Cerebellum (tissue), 4 donors: ENCODE measurements at places on chromosomes 1 and 21. TPM values are rescaled to one million over a fixed set of nuclear protein-coding genes. Genes with fewer than 3 reads are reported as not detected.

Gene ATF3
- total RNA-seq = 1.5 TPM

Gene TLR5
- total RNA-seq = 3.3 TPM

Gene PAQR6
- 7.7 TPM for total RNA-seq

Gene C1orf198
- total RNA-seq = 18.4 TPM

Gene KIAA0040
- total RNA-seq = 1.00 TPM

Gene FAM72D
- 1.4 TPM for total RNA-seq

Gene C1orf167
- total RNA-seq = not detected

Gene SLC35F3
- total RNA-seq = 11.9 TPM

Gene PRAMEF10
- not detected for total RNA-seq

Gene NTRK1
- total RNA-seq = 1.6 TPM

Gene MMEL1
- total RNA-seq = 1.3 TPM

Gene C1orf185
- not detected for total RNA-seq

Gene CATSPERE
- 1.5 TPM for total RNA-seq

Gene GPR52
- total RNA-seq = 7.3 TPM

Gene TTC39A
- 7.0 TPM for total RNA-seq

Gene OR2T33
- 0.64 TPM for total RNA-seq

Gene GPR61
- total RNA-seq = 10.9 TPM

Gene GFI1
- not detected for total RNA-seq

Gene TFF3
- not detected for total RNA-seq

Gene RNU1-1
- total RNA-seq = 40,842 TPM

Gene LRRC8C
- total RNA-seq = 5.5 TPM

Gene LEFTY1
- not detected for total RNA-seq

Gene LEMD1
- 6.1 TPM for total RNA-seq

Gene VCAM1
- total RNA-seq = 22.4 TPM

Gene LPAR3
- 0.27 TPM for total RNA-seq

Gene SPRR2B
- total RNA-seq = not detected

Gene TSNAX
- total RNA-seq = 35.4 TPM

Gene KRTAP26-1
- not detected for total RNA-seq

Gene COL9A2
- 8.3 TPM for total RNA-seq

Gene TSPEAR
- total RNA-seq = 0.09 TPM

Gene SRSF10
- 157 TPM for total RNA-seq

Gene ADAR
- total RNA-seq = 82.4 TPM

Gene TRNP1
- 8.1 TPM for total RNA-seq

Gene DCDC2B
- total RNA-seq = not detected
